CD8-positive, alpha-beta T cell (primary cell): ENCODE measurements at places on chromosomes 1 and 21.

DNA sequence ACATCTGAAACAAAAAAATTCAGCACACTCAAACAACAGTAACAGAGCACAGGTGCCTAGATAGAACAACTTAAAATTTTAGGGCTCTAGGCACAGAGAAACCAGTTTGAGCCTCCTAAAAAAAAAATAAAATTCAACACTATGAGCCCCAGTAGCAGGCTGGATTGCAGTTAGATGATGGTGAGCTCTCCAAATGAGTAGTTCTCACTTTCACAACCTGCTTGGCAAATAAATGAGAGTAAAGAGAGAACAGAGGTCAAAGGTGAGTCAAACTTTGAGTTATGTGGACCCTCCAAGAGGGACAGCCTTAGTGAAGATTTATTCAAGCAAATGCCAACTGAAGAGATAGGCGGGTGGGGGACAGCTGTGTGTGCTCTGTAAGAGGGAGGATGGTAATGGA is 3.6 kb downstream of the BEND5 start:
- DNase-seq, result no peak

DNA sequence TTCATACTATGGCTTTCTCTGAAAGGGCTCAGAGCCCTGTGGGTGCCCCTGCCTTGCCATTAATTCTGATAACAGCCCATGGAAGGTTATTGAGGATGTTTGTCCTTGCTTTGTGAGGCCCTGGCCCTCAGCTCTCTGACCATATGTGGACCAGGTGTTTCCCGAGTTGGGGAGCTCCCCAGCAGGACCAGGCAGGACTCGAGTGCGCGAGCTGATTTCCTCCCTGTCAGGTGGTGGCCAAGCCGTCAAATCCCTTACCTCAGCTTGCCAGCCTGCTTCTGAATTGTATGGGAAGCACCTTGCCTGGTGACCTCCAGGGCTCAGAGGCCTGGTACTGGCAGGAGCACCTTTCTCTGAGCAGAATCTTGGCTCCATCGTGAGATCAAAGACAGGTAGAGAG is 17.9 kb upstream of the SDE2 start:
- DNase-seq, result no peak

GRCh38 chr1:109787211-109787844 is 23.6 kb upstream of the EPS8L3 start:
- no peak for DNase-seq

DNA sequence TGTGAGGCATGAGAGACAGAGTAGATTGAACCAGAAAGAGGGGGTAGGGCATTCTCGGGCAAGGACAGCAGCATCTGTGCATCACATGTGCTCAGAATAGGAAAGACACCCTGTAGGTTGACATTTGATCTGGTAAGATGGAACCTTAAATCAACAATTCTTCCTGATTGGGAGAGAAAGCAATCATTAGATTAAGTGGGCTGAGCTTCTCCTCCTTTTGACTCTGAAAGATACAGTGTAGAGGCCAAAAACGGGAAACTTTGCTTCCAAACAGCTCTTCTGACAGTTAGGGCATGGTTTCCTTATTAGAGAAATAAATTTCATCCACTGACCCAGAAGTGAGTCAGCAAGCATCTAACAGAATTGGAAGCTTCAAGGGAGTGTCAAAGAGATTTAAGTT is 9.7 kb downstream of the KIF14 start:
- DNase-seq, result no peak

DNA sequence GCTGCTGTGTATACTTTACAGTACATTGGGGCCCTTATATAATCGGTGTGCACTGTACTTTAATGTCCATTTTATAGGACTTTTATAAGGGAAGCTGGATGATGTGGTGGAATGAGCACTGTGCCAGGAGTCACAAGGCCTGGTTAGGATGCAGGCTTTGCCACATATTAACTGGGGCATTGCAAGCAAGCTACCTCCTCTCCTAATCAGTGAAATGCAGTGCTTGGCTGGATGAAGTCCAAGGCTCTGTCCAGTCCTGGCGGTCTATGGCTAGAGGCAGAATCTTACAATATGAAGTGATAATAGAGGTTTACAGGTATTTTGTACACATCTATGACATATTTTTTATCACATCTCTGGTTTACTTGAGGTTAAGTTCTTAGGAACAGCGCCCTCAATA is 1.7 kb upstream of the PKP1 start:
- no peak for DNase-seq
